Stimulated activated CD8-positive, alpha-beta memory T cell treated with anti-CD3 and anti-CD28 coated beads, Interleukin-4, amount 100 ng/mL, for 1 hour (primary cell): ENCODE measurements at places on chromosomes 3 and 15.

DNA sequence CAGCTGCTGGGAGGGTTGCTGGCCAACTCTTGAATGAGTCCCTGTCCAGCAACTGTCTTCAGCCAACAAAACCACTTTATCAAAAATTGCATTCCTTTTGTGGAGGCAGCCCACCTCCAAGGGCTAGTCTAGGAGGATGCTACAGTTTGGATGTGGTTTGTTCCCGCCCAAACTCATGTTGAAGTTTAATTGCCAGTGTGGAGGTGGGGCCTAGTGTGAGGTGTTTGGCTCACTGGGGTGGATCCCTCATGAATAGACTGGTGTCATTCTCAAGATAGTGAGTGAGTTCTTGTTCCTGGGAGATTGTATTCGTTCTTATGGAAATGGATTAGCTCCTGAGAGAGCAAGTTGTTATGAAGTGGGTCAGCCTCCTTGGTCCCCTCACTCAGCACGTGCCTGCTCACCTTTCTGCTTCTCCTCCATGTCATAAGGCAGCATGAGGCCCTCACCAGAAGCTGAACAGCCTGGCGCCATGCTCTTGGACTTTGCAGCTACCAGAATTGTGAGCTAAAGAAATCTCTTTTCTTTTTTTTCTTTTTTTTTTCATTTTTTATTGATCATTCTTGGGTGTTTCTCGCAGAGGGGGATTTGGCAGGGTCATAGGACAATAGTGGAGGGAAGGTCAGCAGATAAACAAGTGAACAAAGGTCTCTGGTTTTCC lies 4.2 kb upstream of the RFC4 start:
- no peak for DNase-seq

DNA sequence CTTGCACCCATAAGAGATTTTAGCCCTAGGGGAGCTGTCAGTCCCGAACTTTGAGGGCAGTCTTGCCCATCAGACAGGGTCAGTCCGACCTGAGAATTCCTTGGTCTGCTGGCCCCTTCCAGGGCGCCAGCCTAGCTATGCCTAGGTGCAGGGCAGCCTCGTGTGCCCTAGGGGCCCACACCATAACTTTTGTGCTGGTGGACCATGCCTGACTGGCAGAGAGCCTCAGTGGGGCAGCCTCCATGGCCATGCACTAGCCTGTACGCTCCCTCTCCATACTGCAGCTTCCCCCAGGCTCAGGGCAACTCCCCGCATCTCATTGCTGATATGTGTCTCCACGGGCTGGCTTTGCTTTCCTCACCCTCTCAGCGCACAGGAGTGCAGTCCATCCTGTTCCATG lies 835.8 kb upstream of the ALCAM start:
- no peak for DNase-seq

- no peak for DNase-seq
Measured at GRCh38 chr15:52103217-52104207, 9.1 kb downstream of the BCL2L10 start.

- DNase-seq = no peak
Measured at GRCh38 chr15:81049835-81050234, 49.1 kb downstream of the TLNRD1 start.

DNA sequence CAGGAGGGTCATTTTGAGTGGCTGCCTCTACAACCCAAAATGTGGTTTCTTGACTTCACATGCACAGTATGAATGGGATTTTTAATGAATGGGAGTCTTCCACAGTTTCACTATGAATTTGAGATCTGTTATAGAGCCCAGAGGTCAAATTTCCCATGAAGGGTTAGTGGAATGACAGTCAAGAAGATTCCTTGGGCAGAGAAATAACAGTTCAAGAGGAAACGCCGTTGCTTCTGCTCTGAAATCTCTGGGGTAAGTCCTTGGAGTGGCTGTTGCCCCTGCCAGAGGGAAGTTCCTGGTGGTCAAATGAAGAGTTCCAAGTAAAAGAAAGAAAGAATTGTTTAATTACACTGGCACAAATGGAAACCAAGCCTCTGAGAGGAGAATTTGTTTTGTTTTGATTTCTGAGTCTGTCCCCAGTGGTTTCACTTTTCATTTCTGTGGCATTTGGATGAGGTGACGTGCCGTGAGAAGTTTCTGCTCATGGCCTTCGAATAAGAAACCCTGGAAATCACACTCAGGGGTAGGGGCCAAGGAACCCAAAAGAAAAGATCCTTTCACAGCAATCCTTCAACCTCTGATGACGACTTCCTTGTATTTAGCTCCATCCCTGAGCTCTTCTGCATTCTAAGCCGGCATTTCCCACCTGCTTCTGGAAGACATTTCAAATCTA lies 77.5 kb upstream of the IL12A start:
- no peak for DNase-seq

DNA sequence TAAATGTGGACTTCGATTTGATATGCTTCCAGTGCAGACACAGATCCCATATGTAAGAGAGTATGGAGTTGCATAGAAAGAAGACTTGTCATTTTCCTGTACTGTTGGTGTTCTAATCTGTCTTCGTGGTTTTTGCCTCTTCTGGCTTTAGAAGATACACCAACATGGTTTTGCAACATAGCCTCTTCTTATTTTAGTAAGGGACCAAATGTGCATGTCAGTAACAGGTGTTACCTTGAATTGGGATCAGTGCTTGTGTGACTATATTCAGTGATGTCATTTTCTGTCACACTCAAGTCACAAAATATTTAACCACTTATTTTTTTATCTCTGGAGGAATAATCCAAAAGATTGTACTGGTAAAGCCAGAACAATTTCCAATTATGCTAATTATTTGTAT lies 140.4 kb downstream of the SNRPN start:
- no peak for DNase-seq

- DNase-seq = no peak
Measured at GRCh38 chr3:157394411-157394810, 42.2 kb upstream of the PTX3 start.

- DNase-seq = no peak
Measured at GRCh38 chr3:187615630-187616029, 54.6 kb downstream of the SST start.

GRCh38 chr3:9229325-9229724 lies 20.1 kb downstream of the SRGAP3 start:
- DNase-seq = no peak

DNA sequence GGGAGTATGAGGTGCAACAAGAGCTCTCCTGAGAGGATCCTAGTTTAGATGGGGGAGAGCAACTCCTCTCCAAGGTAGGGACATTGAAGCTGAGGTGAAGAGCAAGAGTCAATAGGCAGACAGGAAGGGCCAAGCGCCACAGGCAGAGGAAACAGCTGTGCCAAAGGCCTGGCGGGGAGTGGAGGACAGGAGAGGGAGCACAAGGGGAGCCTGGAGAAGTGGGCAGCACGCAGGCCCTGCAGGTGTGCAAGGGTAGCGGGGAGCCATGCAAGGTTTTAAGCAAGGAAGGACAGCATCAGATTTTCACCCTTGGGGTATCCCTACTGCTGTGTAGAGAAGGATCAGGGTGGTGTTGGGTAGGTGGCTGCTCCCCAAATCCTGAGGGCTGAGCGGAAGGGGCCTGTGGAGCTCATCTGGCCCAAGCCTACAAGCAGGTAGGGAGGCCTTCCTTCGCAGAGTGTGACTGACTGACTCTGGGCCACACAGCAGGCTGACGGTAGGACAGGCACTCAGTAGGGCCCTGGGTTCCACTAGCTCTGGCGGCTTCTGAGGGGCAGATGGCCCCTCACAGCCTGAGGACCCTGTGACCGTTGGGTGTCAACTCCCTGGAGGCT lies 13.3 kb downstream of the CHST13 start:
- no peak for DNase-seq

GRCh38 chr3:111967651-111968274 lies 11.1 kb upstream of the ABHD10 start:
- DNase-seq = peak; percentile 60

DNA sequence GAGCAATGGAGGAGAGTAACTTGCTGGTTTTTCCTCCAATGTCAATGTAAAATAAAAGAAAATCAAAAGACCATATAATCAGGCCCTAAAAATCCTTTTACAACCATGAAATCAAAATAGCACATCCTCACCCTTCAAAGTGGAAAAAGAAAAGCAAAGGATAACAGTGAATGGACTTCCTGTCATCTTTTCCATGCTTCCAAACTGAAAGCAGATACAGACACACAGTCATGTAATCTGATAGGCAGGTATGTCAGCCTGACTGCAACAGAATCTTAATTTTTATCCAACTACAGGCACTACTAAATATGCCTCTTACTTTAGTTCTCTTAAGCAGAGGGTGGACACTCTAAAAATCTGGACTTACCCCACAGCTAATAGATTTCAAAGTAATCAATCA lies 27.8 kb upstream of the IGDCC4 start:
- no peak for DNase-seq

- no peak for DNase-seq
Measured at GRCh38 chr3:72341920-72342319, 506.3 kb downstream of the SHQ1 start.

DNA sequence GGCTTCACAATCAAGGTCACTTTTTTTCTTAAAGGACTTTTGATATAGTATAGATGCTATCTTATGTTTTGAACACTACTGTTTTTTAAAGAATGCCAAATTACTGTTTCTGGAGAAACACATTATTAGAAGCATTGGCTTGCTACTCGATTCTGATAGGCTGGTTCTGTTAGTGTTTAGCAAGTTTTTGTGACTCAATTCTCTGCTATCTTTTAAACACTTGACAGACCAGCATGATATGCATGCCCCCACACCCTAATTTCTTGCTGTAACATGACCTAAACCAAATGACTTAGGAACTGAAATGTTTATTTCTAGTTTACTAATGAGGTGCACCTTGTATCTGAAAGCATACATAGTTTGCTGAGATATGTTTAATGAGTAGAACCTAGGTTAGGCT lies 5.5 kb upstream of the IL20RB start:
- DNase-seq = no peak

DNA sequence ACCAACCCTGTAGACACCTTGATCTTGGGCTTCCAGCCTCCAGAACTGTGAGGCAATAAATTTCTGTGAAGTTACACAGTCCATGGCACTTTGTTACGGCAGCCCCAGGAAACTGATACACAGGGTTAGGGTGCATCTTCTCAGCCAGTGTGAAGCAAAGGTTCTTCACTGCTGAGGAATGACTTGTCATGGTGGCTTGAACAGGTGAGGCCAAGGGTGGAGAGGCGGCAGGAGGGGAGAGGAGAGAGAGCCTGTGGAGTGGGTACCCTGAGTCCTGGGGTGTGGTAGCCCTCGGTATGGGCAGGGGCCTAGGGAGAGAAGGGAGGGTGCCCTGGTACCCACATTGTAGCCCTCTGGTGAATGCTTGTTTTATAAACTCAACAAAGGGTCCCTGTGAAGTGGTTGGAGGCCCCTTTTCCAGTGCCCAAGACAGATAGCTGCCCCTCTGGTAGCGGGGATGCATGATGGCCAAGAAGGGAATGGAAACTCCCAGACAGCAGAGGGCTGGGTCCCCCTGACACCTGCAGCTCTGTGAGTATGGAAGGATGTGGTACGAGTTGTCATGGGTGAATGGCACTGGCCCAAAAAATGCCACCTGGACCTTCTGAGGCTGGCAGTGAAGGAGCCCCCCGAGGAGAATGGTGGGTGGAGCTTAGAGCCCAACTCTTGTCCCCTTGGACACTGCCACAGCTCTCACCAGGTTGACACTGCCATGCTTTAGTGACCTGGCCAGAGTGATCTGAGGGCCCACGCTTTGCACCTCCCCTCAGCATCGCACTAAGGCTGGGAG lies 49.6 kb downstream of the SPSB4 start:
- no peak for DNase-seq

GRCh38 chr3:12132881-12133280 lies 25.8 kb downstream of the TIMP4 start:
- no peak for DNase-seq

DNA sequence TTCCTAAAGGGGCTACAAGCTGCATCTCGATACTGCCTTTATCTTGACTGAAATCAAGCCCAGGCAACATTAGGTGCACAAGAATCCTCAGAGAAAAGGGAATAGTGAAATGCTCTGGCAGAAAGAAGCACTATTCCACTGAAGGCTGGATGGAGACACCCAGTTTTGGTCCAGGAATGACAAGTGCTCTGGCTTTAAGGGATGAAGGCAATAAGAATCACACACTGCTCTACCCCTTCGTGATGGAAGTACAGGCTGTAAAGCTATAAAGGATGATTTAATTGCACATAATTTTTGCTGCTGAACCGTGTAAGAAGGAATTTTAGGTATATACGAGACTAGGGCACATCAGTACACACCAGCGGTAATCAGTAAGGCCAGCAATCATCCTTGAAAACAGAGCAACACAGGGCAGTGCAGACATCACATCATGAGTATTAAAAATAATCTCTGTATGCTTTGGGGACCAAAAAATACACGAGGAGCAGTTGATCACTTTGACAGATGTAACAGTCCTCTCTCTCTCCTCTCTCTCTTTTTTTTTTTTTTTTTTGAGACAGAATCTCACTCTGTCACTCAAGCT lies 414.6 kb upstream of the TBL1XR1 start:
- no peak for DNase-seq

- DNase-seq = no peak
Measured at GRCh38 chr15:49908236-49908932, 210.6 kb downstream of the ATP8B4 start.

DNA sequence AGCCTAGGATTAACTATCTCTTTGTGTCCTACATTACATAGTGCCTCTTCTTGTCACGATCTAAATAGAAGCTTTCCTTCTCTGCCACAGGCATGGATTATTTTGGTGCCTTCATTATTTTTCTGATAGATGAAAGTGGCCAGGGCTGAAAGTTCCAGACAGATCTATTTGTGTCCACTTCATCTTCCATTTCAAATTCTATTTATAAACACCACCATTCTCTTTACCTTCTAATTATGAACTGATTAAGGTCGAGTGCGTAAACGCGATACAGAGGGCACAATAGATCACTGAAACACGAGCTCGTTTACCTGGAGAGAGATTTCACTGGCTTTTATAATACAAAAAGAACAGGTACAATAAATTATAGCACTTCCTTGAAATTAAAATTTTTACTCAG lies 105.0 kb downstream of the EDEM1 start:
- DNase-seq = no peak
